ENCODE measurements at places on chromosomes 16 and 17.

- DNase-seq: no peak
Measured at GRCh38 chr16:12583237-12583897, 220.3 kb downstream of the CPPED1 start.

DNA sequence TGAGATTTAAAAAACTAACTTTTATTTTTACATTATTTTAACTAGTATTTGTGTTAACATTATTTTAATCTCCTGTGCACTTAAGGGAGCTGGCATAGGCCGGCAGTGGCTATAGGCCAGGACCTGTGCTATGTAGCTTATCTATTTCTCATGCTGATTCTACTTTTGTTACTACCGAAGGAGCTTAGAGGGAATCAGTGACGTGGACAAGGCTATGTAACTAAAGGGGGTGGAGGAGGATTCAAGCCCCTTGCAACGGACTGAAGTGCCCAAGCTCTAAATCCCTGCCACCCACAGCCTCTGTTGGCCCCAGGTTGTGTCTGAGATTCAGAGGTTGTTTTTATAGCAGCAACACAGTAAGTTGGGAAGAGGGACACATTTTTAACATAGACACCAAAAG, 356.4 kb downstream of the WWOX start:
- no peak for DNase-seq

DNA sequence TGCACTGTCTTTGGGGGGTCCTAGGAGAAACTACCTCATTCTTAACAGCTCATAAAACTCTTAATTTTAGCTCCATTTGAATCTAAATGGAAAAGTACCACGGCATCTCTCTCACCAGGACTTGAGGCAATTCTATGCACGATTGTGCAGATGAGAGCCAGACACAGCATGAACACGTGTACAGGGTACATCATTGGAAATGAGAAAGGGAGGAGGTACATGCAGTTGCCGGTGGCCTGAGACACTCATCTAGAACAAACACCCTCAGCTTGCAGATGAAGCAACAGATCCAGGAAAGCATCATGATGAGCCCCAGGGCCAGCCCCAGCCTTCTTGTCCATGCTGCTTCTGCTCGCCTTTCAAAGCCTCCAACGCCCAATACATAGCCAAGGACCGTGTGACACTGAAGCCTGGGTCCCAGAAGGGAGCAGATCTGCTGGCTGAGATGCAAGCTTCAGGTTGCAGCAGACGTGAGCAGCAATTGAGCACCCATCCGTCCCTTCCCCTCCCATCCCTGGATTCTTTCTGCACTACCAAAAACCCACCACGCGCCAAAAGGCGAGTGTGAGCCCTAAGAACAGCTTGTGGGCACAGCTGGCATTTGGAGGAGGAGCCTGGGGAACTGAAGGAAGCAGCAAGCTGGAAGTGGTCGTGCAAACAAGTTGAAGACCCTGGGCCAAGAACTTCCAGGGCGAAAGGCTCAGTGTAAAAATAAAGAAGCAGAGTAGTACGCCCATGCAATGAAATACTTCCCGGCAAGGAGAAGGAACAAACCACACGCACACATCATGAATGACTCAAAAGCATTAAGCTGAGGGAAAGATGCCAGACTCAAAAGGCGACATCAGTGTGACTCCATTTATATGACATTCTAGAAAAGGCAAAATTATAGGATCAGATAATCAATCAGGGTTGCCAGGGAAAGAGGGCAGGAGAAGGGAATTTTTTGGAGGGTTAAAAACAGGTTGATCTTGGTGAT, 7.3 kb upstream of the RCVRN start:
- no peak for DNase-seq

- DNase-seq: no peak
Measured at GRCh38 chr16:17304106-17304490, 166.7 kb downstream of the XYLT1 start.

DNA sequence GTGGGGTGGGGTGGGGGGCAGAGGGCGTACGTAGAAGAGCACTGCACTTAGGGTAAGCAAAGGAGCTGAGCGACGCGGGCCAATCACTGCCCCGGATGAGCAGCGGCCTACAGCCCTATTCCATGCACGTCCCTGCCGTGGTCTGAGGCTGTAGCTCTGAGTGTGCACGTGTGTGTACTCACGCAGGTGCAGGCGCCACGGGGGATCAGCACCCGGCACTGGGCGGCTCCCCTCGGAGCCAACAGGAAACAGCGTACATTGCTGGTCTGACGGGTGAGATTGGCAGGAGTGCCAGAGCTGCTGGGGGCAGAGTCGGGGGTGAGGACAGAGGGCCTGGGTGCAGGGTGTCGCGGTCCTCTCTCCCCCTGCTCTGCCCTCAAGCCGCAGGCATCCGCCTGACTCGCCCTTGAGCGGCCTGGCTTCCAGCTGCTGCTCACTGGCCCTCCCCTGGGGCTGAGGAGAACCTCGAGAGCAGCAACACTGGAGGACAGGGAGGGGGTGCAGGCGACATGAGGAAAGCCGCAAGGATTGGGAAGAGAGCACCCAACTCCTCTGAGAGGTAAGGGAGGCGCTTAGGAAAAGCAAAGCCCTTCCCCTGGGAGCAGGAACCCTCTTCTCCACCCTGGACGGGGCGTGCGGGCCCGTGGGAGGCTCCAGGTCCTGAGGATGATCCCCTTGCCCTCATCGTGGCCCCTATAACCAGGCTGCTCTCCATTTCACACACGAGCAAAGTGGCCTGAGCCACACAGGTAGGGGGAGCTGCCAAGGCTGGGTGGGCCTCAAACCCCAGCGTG, 57.8 kb downstream of the ENGASE start:
- DNase-seq: no peak

- DNase-seq: no peak
Measured at GRCh38 chr16:48497129-48497528, 111.9 kb upstream of the SIAH1 start.

DNA sequence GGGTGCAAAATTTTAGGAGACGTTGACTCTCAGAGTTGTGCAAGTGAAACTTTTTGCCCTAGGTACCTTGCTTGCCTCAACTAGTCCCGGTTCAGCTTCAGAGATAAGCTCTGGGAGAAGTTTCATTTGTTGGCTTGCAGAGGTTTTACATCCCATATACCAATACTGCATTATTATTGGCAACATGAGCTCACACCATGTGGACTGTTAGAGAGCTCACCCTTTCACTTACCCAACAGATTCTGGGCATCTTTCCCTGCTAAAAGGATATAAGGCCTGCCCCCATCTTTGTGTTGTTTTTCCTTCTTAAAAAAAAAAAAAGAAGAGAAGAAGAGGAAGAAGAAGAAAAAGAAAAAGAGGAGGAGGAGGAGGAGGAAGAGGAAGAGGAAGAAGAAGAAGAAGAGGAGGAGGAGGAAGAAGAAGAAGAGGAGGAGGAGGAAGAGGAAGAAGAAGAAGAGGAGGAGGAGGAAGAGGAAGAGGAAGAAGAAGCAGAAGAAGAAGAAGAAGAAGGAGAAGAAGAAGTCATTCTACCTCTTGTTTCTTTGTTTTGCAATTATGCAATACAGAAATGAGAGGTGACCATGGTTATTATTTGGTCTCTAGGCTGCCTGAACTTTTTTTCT, 292.6 kb upstream of the IRX3 start:
- no peak for DNase-seq

- DNase-seq: no peak
Measured at GRCh38 chr16:62100651-62101050, 64.4 kb upstream of the CDH8 start.

DNA sequence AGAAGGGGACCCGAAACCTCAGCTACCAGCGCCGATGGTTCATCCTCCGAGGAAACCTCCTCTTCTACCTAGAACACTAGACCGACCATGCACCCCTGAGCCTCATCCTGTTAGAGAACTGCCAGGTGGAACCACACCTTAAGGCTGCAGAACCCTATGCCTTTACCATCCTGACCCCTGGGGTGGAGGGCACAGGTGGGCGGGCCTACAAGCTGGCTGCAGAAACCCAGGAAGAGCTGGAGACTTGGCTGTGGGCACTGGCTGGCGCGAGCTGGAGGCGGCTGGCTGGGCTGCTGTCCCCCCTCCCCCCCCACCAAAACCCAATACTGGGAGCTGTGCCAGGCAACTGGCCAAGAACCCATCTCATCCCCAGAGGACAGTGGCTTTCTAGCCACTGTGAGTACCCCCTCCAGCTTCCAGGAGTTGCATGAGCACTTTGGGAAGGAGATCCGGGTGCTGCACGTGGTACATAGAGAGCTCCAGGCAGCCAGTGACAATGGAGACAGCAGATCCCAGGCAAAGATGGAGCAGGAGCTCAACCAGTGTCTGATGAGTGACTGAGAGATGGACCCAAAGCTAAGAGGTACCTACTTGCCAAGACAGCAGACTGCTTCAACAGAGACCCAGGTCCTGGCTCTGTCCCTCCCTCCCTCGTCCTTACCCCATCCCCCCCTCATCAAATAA, 1.4 kb upstream of the CD2BP2 start:
- no peak for DNase-seq

- DNase-seq: no peak
Measured at GRCh38 chr16:28504707-28505404, 1.8 kb downstream of the IL27 start.

GRCh38 chr16:88375996-88376834, 6.5 kb upstream of the ZNF469 start:
- no peak for DNase-seq

DNA sequence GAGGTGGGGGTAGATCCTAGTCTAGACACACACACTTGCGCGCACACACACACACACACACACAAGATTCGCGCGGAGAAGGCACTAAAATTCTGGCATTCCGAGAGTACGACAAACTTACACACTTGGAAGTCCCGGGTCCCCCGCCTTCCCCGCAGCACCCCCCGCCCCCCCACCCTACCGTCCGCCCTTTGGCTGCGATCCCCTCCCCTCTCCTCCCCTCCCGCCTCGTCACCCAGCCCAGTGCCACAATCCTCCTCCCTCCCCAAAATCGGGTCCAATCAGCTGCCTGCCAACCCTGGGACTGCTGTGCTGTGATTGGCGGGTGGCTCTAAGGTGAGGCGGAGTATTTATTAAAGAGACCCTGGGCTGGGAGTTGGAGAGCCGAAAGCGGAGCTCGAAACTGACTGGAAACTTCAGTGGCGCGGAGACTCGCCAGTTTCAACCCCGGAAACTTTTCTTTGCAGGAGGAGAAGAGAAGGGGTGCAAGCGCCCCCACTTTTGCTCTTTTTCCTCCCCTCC, at the start of gene SOX9:
Gene SOX9 (plus strand): TSS at position 379 of the 522 bp plus-strand sequence. CDS start 372 bp downstream, outside the sequence.
- DNase-seq: no peak

- no peak for DNase-seq
Measured at GRCh38 chr17:79752175-79752574, 21.4 kb downstream of the ENPP7 start.

- no peak for DNase-seq
Measured at GRCh38 chr16:70808371-70808770, 7.4 kb upstream of the VAC14 start.

- DNase-seq: no peak
Measured at GRCh38 chr16:66443269-66443652, 16.2 kb downstream of the BEAN1 start.

DNA sequence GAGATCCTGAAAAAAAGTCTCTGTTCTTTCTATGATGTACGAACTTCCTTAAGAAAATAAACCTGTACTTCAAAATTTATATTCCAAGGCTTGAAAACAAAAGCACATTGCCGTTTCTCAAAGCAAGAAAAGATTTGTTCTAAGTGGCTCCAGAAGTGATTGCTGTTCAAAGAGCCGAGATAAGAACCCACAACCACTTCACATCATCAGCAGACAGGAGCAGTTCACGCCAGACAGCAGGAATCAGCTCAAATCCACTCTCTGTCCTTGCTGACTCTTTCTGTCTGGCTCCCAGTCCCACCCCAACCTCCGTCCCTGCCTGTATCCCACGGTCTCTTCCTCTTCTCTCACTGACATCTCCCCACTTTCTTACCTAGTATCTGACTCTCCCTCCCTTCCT, 85.0 kb upstream of the MYOCD start:
- DNase-seq: no peak

GRCh38 chr17:14211801-14212200, 24.9 kb downstream of the CDRT15 start:
- DNase-seq: peak; percentile 29

DNA sequence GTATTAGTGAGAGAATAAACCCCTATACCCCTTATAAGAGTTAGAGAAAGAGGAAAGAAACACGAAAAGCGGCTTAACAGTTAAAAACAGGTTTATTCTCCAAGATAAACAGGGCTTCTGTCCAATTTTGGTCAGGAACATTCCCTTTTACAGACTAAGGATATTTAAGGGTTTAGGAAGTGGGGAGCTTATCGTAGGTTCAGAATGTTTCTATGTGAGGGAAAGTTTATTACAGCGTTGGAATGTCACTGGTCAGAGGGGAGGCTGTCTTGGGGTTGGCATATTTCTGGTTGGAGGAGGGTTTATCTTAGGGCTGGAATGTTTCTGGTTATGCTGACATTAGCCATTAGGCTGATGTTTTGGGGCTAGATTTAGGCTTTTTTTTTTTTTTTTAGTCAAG, 34.1 kb upstream of the WWOX start:
- DNase-seq: no peak

- no peak for DNase-seq
Measured at GRCh38 chr16:89090182-89090630, 3.4 kb upstream of the ACSF3 start.

DNA sequence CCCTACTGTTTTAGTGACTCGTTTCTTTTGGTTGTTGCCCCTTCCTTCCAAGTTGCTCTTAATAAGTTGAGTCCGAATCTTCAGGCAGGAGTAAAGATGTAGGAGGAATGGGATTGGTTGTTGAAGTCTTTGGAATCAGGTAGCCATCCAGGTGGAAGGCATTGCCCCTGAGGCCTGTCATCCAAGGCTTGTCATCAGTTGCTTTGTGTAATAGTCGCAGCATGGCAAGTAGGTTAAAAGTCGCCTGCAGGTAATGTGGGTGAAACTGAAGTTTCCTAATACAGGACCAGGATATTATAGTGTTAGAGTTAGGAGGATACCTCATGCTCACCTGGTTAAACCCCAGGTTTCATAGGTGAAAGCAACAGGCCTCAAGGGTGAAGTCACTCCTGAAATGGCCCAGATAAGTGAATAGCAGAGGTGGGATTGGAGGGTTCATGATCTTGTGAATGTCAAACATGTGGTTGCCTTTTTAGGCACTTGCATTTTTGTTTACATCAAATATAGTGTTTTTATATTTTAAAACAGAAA, 934 bp downstream of the PCTP start:
- DNase-seq: no peak

GRCh38 chr16:66409156-66409555, 17.9 kb upstream of the BEAN1 start:
- DNase-seq: no peak

DNA sequence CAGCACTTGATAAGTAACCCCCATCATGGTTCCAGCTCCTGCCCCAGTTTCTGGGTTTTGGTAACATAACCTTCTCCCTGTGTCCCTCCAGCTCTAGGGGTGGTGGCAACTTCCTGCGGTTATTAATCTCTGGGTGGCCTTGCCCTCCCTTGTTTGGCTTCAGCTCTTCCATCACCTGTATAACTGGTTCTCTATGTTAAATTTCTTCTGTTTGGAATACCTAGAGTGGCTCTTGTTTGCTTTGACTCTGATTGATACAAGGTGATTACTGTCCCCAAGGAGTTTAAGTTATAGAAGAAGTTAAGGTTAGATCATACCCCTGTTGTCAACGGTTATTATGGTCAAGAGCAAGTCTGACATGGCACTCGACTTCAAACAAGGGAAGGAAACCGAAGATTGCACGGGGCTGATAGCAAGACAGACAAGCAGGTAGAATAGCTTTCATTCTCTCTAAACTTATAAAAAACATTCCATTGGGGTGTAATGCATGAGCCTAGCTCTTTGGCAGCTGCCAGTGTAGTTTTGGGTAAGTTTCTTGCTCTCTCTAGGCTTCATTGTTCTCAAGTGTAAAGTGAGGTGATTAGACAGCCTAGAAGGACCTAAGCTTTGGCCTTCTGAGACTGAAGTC, 11.0 kb upstream of the CCR7 start:
- no peak for DNase-seq

Data from stimulated activated CD4-positive, alpha-beta T cell treated with anti-CD3 and anti-CD28 coated beads, Interleukin-15, amount 100 ng/mL, for 1 hour (primary cell).